Heart right ventricle (tissue), 16 donors: ENCODE measurements at places on chromosomes 16 and 17. TPM values are rescaled to one million over a fixed set of nuclear protein-coding genes. Genes with fewer than 3 reads are reported as not detected.

DNA sequence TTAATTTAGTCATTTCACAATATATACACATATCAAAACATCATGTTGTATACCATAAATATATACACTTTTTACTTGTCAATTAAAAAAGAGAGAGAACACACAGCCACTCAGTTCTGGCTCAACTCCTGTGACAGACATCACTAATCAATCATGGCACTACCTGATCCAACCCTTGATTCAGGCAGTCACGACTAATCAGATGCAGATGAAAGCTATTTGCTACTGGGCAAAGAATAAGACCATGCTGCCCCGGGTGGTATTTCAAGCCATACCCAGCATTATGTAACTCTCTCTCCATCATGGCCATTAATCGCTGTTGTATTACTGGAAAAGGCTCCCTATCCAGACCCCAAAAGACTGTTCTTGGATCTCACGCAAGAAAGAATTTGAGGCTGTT lies 345.7 kb downstream of the HAPSTR1 start:
- DNase-seq = no peak

GRCh38 chr17:75151930-75152329 lies 2.4 kb downstream of the JPT1 start:
- DNase-seq = no peak

GRCh38 chr16:11256661-11257130 lies 692 bp upstream of the SOCS1 start:
- DNase-seq = peak; percentile 63

- DNase-seq = no peak
These were observed 21.9 kb upstream of the CDH5 start for GRCh38 chr16:66344533-66345145.

GRCh38 chr17:12664894-12665262 lies 812 bp upstream of the MYOCD start:
- DNase-seq = no peak

- DNase-seq = no peak
These were observed 60.5 kb downstream of the ZZEF1 start for GRCh38 chr17:4082136-4082924.

- DNase-seq = peak; percentile 87
These were observed 3.5 kb upstream of the NHERF1 start for GRCh38 chr17:74744714-74745547.

Gene GUCY2D
- not detected for total RNA-seq

Gene PPP1R27
- total RNA-seq = not detected

Gene DCAKD
- total RNA-seq = 46.2 TPM

DNA sequence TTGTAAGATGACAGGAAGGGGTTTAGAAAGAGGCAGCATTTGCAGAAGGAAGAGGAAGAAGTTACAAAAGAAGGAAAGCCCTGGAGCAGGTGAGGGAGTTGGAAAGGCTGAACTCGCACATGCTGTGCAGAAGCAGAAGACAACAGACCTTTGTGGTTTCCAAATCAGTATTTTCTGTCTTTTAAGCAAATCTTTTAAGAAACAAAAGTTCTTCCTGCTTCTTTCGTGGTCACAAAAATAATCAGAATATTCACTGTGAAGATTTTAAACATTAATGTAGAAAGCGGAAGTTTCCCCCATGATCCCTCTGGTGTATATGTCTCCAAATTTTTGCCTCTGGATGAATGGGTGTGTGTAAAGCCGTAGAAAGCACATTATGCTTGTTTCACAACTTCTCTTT lies 25.8 kb downstream of the ZNRF1 start:
- no peak for DNase-seq

DNA sequence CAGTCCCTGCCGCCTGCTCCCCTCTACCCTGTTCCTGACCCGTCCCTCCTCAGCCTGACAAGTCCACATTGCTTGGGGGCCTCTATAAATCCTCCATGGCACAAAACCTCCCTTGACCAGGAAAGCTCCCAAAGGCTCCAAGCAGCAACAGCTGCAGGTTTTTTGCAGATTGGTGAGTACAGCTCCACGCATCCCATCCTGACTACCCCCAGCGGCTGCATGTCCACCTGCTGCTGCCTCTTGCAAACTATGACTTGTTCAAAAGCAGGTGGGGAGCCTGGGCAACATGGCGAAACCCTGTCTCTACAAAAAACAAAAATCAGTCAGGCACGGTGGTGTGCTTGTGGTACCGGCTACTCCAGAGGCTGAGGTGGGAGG lies 122.8 kb downstream of the ANKRD11 start:
- DNase-seq = no peak

Gene HIGD1B
- total RNA-seq = 4.7 TPM

Gene DHODH
- total RNA-seq = 8.9 TPM

GRCh38 chr17:18172531-18173278 lies 10.9 kb upstream of the ALKBH5 start:
- no peak for DNase-seq

DNA sequence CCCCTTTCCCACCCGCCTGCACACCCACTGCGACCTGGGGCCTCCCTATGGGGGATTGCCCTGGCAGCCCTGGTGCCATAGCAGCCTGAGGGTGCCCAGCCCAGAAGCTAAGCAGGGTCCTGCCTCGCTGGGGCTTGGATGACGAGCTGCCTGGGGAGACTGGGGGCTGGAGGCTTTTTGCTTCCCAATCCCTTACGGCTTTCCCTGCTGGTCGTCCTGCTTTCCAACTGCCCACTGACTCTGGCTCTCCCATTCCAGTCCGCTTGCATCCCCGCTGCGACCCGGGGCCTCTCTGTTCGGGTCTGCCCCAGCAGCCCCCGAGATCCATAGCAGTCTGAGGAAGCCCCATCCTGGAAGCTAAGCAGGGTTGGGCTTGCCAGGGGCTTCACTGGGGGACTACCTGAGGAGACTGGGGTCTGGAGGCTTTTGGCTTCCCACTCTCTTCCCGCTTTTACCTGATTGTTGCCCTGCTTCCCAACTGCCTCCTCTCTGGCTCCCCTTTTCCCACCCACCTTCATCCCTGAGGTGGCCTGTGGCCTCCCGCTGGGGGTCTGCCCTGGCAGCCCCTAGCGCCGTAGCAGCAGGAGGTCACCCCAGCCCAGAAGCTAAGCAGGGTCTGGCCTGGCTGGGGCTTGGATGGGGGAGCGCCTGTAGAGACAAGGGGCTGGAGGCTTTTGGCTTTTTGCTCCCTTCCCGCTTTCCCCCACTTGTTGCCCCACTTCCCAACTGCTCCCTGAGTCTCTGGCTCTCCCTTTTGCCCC lies 2292.8 kb downstream of the TP53TG3F start:
- no peak for DNase-seq

DNA sequence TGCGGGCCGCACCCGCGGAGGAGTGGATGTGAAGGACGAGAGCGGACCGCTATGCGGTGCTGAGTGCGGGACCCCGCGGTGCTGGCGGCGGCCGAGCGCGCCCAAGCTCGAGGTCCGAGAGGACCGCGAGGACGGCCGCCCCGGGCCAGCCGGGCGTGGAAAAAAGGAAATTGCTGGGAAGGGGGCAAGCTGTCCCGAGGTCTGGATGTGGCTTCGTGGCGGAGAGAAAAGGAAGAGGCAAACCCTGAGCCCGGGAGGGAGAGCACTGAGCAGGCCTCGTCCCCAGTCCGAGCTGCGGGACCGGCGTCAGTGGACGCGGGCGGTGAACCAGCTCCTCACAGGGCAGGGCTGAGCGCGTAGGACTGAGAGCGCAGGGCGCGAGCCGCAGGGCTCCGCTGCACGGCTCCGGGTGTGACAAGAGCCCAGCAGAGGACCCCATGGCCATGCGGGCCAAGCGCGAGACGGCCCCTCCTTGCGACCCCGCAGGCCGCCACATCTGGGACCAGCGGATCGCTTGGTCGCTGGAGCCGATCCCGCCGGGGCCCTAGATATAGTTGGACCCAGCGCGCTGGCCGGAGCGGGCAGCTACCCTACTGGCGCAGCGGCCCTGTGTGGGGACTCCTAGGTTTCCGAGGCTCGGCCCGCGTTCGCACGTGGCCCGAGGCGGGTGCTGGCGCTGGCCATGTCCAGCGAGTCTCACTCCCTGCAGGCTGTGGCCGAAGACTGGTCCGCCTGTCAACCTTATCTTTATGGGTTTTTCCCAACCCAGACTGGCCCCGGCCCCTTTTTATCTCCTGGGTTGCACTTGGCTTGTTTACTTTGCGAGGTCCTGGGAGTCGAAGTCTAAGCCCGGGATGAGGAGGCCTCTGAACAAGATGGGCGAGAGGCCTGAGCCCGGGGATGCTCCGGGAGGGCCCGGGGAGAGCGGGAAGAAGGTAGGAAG lies 2.4 kb downstream of the TBX4 start:
- no peak for DNase-seq

DNA sequence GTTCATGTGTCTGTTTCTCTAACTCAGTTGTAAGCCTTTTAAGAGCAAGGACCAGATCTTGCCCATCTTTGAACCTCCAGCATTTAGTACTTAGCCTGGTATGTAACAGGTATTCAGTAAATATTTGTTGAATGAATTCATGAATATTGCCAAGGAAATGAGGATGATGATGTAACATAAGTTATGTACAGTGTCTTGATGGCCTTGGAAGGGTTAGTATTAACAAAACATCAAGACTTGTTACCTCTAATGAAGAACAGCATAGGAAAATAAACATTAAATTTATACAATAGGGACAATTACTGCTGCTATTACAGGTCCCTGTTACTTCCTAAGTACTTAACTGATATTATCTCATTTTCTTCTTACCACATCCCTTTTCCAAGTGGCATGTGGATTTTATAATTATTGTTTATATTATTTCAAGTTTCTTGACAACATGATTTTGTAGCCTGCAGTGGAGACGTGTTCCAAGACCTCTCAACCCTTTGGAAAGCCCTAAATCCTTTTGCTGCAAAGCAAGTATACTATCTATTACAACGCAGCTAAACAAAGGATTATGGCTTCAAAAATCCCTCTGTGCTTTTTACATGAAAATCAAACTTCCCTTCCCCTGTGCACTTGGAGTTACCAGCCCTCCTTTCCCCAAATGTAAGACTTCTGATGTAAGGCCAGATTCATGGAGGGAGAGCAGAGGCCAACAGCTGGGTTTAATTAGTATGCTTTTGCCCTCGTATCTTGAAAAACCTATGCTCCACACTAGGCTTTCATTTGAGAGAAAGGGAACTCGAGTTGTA lies 77.4 kb upstream of the SMIM36 start:
- DNase-seq = no peak

Gene SEPTIN1
- 2.3 TPM for total RNA-seq

DNA sequence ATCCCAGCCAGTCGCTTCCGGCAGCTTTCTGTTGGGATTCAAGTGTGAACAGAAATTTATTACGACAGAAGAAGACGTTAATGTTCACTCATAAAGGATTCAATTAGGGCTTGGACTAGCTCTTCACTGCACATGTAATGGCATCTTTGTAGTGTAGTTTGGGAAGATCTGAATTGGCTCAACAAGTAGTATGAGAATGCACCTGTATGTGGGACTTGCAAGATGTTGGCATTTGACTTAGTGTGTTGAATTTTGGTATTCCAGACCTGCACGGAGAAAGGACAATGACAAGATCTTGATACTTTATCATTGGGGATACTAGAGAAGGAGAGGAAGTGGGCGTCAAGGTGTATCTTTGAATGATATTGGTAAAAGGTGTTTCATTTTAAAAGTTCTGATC lies 1.2 kb downstream of the PSMD11 start:
- DNase-seq = no peak

Gene MYH13
- total RNA-seq = not detected

DNA sequence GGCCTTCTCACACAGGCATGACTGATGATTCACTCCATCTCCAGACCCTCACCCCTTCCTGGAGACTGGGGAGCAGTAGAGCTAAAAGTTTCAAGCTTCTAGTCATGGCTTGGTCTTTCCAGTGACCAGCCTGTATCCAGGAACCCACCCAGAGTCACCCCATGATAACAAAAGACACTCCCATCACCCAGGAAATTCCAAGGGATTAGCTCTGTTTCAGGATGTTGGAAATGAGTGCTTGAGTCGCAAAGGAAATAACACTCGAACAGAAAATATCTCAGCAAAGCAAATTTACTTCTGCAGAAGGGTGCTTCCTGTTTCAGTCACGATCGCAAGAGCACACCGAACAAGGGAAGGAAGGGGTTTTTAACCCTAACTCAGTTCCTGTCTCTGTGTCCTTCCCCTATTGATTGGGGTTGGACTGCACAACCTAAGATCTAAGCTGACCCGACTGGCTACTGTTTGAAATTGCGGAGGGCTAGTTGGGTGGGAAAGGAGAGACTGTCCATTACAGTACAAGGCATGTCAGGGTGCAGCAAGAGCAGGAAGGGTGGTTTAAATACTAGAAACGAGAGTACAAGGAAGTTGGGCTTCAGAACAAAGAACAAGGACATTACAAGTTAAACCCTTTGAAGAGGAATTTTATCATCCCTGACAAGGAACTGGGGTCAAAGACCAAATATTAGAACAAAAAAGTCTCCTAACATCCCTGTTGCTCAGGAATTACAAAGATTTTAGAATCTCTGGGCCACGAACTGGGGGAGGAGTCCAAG lies 224.4 kb upstream of the CACNG5 start:
- DNase-seq = no peak

Gene GDPD3
- 0.85 TPM for total RNA-seq

DNA sequence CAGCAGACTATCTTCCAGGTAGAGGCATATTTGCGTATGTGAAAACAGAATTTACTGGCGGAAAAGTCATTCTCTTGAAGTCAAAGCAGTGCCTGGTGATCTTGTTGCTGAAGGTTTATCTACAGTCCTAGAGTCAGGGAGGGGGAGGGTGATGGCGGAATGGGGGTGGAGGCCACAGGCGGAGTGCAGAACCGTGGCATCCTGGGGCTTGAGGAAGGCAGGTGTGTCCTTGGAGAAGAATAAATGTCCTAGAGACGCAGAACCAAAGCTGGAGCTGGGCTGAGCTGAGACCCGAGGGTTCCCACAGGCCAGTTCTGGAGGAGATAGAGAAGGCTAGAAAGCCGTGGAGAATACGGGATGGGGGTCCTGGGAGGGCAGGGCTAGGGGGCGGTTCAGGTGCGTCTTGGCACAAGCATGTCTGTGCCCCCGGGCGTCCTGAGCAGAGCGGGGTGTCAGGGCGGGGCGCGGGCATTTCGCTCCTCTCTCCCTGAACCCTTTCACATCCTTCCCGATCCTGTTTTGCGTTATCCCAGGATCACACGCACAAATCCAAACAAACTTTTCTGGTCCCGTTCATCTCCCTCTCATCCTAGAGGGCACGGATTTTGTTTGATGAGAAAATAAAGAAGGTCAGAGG lies 76.9 kb upstream of the CREBBP start:
- DNase-seq = no peak

Gene KRT32
- not detected for total RNA-seq

- DNase-seq = no peak
These were observed 30.3 kb downstream of the NTN1 start for GRCh38 chr17:9051561-9051960.

Gene TVP23A
- total RNA-seq = not detected

Gene MEIOC
- total RNA-seq = not detected

Gene C16orf92
- total RNA-seq = not detected

Gene MAP3K3
- 30.6 TPM for total RNA-seq
